ENCODE measurements at places on chromosomes 2 and 18.
A peak's percentile ranks its signal among the peaks of the same experiment; 100 is the strongest.

GRCh38 chr2:69514819-69515218, 77.6 kb upstream of the NFU1 start:
- DNase-seq, result no peak

DNA sequence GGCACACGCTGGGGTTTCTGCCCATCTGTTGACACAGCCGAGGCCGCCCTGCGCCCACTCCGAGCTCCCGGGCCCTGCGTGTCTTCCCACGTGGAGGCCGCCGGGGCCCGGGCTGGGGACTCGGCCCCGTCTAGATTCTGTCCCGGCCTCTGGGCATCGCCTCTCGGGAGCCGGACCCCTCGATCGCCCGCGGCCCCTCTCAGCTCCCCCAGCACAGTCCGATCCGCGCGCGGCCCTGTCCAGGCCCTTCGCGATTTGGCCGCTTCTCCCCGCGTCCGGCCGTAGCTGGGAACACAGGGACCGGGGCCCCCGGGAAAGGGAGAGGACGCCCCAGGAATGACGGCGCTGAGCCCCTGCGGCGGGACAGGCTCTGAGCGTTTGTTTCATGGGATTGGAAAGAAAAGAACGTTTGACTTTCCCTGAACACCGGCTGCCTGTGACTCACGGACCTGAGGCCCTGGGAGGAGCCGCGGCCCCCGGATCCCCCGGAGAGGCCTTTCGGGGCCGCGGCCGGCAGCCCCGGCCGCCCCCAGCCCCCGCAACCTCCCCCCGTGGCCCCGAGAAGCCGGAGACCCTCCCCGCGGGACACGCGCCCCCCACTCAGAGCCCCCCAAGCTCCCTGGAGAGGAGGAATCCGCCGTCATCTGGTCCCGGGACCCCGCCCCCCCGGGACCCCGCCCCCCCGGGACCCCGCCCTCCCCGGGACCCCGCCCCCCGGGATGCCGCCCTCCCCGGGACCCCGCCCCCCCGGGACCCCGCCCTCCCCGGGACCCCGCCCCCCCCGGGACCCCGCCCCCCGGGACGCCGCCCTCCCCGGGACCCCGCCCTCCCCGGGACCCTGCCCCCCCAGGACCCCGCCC, 62.7 kb upstream of the CTDP1 start:
- DNase-seq, result no peak

GRCh38 chr2:71609958-71610357, 156.6 kb downstream of the DYSF start:
- DNase-seq, result no peak

- DNase-seq, result no peak
Observed at GRCh38 chr2:237625216-237625705, 2.1 kb upstream of the LRRFIP1 start.

- no peak for DNase-seq
Observed at GRCh38 chr2:20377741-20378140, 27.1 kb upstream of the PUM2 start.

DNA sequence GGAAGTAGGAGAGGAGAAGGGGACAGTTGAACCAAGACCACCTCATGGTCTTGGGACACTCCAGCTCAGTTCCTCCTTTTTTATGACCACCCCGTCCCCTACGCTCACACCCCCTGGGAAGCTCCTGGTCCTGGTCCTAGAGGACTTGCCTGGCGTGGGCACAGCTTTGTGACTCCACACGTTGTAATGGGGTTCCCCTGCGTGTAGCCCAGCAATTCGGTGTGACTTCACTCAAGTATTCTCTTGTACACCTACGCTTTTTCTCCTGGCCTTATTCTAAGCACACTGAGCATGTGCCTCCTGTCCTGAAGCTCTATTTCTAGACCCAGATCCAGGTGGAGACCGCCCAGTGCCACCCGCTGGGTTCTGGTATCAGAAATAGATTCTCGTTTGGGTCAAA, 36.1 kb upstream of the B3GNT7 start:
- DNase-seq, result no peak

DNA sequence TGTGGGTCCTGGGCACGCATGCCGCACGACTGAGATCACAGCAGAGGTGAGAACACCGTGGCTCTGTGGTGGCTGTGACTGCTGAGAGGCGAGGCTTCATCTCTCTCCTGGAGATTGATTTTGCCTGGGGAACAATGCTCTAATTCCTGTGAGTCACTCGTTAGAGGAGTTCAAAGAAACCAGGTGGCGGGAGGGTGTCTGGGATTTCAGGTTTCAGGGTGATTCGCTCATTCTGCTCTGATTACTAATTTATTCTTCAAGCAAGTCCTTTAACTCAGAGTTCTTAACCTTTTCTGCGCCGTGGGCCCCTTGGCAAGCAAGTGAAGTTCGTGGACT, 56.3 kb downstream of the GLI2 start:
- DNase-seq, result no peak

DNA sequence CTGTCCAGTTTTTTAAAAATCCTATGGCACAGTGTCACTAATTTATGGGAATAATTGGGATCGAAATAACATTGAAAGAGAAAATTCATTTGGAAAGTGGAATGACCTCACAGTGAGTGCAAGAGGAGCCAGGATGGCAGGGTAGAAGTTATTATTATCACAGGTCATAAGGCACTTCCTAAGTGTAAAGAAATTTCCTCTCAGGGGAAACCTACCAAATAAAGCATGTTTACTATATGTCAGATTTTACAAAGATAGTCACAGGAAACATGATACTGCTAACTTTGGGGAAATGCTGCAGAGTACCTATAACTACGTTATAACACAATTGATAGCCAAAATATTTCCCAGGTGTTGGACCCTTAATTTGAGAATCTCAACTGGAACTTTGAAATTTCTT, 226.3 kb upstream of the SMAD7 start:
- no peak for DNase-seq

GRCh38 chr18:54883816-54884604, 55.7 kb downstream of the RAB27B start:
- no peak for DNase-seq

DNA sequence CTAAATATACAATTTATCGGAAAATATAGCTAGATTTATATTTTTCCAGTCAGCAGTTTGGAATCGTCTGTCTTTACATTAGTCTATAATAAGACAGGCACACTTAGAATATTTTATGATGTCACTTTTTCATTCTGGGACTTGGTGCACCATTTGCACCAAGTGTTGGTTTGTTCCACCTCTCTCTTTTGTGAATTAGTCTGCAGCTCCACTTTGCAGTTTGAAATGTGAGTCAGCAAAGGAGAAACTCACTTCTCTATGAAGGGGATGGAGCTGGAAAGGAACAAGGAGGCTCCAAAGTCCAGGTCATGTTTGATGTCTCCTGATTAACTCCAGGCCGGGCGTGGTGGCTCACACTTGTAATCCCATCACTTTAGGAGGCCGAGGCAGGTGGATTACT, 63.8 kb upstream of the RTN4 start:
- no peak for DNase-seq

GRCh38 chr18:10247021-10247741, 207.3 kb upstream of the APCDD1 start:
- DNase-seq, result no peak

DNA sequence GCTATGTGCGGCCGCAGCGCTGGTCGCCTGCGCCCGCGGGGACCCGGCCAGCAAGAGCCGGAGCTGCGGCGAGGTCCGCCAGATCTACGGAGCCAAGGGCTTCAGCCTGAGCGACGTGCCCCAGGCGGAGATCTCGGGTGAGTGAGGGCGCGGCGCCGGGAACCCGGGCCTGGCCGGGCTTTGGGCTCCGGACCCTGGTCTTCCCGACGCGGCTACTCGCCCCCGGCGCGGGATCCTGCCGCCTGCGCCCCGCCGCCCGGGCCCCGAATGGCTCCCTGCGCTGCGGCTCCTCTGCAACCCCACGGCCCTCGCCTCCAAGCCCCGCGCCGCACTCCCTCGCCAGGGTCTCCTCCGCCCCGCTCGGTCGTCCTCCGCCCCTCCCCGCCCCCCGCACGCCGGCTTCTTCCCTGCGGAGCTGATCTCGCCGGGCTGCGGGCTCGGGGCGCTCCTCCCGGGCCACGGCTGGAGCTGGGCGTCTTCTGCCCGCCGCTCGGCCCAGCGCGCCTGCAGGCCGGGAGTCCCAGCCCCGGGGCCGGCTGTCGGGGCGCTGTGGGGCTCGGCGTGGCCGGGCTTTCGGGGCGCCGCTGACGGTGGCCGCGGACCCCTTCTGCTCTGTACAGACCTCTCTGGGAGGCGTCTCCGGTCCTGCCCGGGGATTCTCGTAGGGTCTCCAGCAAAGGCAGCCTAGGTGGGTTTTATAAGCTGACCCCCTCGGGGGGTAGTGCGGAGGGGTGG, 652 bp downstream of the GPC1 start:
- DNase-seq, result peak; percentile 27

DNA sequence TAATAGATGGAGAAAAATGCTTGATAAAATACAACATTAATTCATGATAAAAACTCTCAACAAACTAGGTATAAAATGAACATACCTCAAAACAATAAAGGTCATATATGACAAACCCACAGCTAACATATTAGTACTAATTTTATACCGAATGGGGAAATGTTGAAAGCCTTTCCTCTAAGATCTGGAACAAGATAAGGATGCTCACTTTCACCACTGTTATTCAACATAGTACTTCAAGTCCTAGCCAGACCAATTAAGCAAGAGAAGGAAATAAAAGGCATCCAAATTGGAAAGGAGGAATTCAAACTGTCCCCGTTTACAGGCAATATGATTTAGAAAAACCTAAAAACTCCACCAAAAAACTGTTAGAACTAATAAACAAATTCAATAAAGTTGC, 61.5 kb upstream of the CTIF start:
- DNase-seq, result no peak

- no peak for DNase-seq
Observed at GRCh38 chr18:61333271-61333745, at the start of gene CDH20. Gene CDH20, plus strand, starts transcription at chr18:61333430.

- no peak for DNase-seq
Observed at GRCh38 chr18:6564950-6565814, 150.5 kb upstream of the L3MBTL4 start.

DNA sequence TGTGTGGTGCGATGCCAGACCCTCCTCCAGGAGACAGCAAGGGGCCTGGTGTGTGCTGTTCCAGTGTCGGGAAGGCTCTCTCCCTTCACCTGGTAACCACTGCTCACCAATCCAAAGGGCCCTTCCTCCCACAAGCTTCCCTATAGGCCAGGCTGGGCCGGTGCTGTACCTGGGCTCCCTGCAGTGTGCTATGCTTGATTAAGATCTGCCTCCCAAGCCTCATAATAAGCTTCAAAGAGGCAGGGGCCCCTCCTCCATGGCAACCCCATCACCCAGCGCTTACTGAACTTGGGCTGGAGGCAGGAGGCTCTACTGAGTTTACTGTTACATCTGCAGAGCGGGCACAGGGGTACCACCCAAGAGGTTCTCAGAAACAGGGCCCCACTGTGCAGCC, 4.5 kb upstream of the MAL start:
- DNase-seq, result no peak

DNA sequence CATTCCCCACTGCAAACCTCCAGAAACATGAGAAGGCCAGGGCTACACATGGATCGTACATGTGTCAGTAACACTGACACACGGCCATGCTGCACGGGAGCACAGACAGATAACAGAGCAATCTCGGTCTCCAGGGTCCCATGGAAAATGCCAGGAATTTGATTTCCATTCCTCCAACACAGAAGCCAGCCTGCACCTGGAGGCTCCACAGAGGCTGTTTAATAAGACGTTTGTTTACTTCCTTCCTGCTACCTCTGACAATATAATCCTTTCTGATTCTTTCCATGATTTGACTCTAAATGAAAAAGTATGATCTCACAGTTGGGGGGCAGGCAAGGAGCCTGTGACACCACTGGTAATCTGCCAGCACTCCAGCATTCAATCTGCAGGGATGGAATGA, 210.9 kb upstream of the DDX18 start:
- DNase-seq, result no peak

GRCh38 chr2:12429779-12430406, 286.8 kb upstream of the TRIB2 start:
- no peak for DNase-seq

GRCh38 chr2:8876628-8877027, 39.2 kb upstream of the KIDINS220 start:
- DNase-seq, result no peak

GRCh38 chr2:238107525-238108422, 7.6 kb downstream of the ESPNL start:
- DNase-seq, result no peak

DNA sequence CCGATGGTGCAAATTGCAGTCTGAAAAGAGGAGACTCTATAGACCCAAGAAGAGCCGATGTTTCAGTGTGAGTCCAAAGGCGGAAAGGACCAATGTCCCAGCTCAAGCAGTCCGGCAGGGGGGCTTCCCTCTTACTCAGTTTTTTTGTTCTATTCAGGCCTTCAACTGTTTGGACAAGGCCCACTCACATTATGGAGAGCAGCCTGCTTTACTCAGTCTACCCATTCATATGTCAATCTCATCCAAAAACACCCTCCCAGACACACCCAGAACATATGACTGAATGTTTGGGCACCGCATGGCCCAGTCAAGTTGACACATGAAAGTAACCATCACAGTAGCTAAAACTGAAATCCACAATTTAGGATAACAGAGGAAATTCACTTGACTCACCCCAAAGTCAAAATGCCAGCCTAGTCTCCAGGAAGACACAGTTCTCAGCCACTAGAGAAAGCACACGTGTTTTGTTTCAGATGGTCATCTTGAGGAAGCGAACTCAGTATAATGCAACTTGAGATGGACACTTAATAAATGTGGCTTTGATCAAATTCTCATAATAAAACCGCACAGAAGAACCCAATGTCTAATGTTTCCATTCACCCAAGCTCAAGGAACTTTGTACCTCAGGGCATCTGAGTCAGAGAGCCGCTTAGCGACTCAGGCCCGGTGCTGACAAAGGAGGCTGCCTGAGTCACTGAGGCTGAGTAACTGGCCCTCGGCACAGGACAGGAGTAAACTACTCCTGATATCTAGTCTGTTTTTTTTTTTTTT, 2.4 kb downstream of the FHL2 start:
- DNase-seq, result peak; percentile 64

DNA sequence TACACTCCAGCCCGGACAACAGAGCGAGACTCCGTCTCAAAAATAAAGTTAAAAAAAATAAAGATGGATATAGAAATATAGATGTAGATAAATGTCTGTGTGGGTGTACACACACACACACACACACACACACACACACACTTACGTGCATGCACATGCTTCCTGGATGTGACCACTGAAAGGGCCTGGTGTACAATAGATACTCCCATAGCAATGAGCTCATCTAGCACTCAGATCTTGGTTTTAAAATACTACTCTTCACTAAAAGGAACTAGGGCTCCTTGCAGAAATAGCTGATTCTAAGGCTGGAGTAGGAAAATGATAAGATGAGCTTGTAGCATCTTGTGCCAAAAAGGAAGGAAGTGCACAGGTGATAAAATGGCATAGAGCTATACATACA, 39.1 kb downstream of the ROCK2 start:
- no peak for DNase-seq
